Mesenchymal stem cell (in vitro differentiated cells and primary cell): ENCODE measurements at places on chromosomes 5 and 9.

- DNase-seq = no peak
Measured at GRCh38 chr5:133995341-133995740, 9.4 kb downstream of the VDAC1 start.

- DNase-seq = no peak
Measured at GRCh38 chr5:76571559-76571958, 51.6 kb downstream of the F2RL2 start.

GRCh38 chr5:172142709-172143215 is 45.3 kb downstream of the STK10 start:
- peak; percentile 19 for DNase-seq

GRCh38 chr9:34254966-34255825 is 73.9 kb downstream of the KIF24 start:
- peak; percentile 36 for DNase-seq

- DNase-seq = peak; percentile 62
Measured at GRCh38 chr9:13705373-13705772, 425.9 kb upstream of the MPDZ start.

- DNase-seq = peak; percentile 77
Measured at GRCh38 chr5:65927503-65928321, 1.3 kb downstream of the ERBIN start.

DNA sequence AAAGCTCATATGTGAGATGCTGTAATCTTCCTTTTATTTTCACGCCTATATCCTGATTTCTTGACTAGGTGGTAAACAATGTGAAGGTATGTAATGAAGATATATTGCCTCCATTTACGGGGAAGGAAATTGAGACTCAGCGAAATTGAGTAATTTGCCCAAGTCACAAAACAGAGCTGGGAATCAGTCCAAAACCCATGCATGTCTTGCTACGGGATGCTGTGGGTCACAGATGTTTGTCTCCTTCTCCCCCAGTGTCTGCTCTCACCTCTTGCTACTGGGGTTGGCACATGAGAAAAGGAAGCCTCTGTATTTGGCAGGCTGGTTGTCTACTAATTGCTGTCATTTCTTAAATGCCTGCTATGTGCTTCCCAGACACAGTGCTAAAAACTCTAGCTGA is 53.7 kb upstream of the TEX48 start:
- no peak for DNase-seq
